Ecto neural progenitor cell (in vitro differentiated cells): ENCODE measurements at places on chromosomes 7 and 10.

GRCh38 chr7:134328900-134329299 is 12.2 kb upstream of the SLC35B4 start:
- no peak for DNase-seq

DNA sequence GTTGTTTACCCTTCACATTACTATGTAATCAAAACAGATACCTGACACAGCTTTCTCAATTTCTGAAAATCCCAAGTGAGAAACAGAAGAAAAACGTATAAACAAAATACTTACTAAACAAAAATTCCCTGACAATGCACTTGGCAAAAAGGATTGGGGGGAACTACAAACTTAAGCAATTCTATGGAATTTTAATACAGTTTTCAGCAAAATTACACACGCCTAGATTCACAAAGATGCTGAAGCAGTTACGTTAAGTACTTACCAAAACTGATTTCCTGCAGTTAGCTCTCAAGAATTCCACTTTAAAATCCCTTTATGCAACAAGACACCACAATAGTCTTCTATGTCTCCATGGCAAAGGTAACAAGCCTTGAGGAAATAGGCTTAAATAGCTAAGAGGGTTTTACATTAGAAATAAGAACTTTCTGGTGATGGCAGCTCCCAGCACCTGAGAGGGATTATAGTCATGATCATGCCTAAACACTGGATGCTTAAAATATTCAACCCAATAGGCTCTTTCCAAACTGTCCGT is 10.8 kb downstream of the TOMM7 start:
- no peak for DNase-seq

DNA sequence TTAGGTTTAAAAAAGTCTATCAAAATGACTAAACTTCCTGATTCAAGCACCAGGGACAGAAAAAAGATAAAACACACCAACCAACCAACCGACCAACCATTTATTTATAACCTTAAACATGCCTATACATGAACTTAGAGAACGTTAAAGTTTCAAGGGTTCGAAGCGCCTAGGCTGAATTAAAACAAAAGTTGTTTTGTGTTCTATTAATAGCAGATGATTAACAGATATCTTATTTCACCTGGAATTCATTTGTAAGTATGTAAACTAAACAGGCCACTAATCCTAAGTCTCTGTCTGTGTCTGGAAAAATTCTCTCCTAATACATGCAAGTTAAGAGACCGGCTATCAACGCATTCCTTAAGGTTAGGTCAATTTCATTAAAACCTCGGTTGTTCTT is 1.4 kb downstream of the BAIAP2L1 start:
- DNase-seq = no peak

DNA sequence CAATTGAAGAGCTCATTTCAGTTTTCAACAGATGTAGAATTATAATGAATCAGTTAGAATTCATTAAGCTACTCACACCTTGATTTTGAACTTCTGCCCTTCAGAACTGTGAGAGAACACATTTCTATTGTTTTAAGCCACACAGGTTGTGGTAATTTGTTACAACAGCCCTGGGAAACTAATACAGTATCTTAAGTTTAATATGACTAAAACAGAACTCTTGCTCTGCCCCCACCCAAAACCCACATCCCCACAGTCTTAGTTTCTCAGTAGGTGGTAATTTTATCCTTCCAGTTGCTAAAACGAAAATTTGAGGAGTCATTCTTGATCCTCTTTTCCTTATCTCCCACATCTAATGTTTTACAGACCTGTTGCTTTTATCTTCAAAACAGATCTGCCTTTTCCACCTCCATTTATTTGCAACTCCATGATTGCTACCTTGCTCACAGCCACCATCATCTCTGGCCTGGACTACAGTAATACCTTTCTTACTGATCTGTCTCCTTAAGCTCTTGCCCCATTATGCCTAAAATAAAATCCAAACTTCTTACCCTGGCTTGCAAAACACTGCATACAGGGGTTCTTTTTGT is 72.8 kb upstream of the NXPH1 start:
- DNase-seq = no peak

DNA sequence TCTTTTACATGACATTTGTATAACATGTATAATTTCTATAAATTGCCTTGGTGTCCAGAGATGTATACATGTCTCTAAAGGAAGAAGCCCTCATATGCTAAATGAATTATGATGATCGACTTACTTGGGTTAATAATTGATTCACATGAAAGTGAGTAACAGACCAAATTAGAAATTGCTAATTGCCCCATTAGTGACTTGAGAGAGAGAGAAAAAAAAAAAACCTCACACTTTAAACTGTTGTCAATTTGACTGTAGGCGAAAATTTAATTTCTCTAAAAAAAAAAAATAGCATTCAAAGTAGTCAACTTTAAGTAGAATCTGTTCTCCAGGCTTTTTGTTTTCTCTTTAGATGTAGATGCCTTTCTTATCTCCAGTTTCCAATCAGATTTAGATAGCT is 383.3 kb downstream of the SH2D4B start:
- DNase-seq = no peak

- DNase-seq = no peak
These were observed 2.8 kb downstream of the MOGAT3 start for GRCh38 chr7:101197991-101198390.

- DNase-seq = no peak
These were observed 52.7 kb upstream of the SLC29A3 start for GRCh38 chr10:71266147-71266917.

GRCh38 chr10:127090138-127090537 is 106.3 kb downstream of the INSYN2A start:
- no peak for DNase-seq

DNA sequence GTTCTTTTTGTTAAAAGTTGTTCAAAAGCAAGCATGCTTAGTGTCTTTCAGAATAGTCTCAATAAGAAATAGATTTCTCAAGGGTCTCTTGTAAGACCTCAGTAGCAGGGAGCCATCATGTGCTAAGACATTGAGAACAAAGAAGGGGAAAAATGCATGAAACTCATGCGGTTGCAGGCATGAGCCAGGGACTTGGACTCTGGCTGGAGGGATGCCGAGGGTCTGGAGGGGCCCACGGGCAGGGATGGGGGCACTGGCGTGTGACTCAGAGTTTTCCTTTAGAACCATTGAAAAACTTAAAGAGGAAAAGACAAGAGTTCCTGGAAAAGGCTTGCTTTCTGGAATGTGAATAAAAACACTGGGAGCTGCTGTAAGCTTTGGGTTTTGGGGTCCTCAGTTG is 253.3 kb downstream of the CCDC3 start:
- no peak for DNase-seq

DNA sequence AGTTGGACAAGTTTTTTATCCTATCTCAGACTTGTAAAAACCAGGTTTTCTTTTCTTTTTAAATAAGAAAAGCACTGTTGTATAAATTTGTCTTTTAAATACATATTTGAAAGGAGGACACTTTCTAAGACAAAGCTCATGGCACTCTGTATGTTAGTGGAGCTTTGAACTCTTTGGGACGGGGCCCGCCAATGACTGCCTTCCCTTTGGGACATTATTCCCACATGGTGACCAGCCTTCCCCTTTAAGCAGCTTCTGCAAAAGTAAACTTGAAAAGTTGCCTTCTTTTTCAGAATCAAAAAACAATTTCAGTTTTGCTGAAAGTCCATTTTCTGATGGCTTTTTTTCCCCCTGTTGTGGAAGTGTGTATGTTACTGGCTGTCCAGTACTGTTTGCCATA is 1.8 kb downstream of the CUX1 start:
- no peak for DNase-seq

DNA sequence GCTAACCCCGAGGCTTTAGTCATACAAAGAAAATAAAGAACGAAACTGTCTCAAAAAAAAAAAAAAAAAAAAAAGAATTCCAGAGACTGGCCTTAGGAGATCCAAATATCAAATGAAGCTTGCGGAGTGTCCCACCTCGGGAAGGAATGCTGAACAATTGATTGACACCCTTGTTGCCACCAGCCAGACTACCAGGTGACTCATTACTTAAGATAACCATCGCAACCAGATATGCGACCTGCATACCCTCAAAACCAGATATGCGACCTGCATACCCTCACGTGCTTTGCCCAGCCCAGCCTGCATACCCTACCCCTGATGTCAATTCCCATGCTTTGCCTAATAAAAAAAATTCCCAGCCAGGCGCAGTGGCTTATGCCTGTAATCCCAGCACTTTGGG is 2.7 kb upstream of the PRKRIP1 start:
- DNase-seq = peak; percentile 42

DNA sequence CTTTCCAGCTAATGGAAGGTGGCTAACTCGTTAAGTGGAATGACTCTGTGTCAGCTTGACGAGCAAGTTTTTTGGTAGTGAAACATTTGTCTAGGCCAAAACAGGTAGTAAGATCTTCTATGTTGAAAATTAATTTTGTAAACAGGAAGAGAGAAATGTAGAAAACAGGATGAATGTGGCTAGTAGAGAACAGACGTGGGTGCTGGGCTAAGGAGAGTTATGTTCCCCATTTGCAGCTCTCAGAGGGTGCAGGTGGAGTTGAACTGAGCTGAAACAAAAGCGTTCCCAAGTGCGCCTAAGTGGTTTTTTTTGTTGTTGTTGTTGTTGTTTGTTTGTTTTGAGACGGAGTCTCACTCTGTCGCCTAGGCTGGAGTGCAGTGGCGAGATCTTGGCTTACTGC is 59.5 kb upstream of the SRPK2 start:
- no peak for DNase-seq

GRCh38 chr7:26525398-26526264 is 234.0 kb downstream of the SNX10 start:
- no peak for DNase-seq

GRCh38 chr7:135744938-135745702 is 3.5 kb downstream of the FAM180A start:
- DNase-seq = no peak

- DNase-seq = no peak
These were observed 41.8 kb upstream of the SEMA3A start for GRCh38 chr7:84236398-84236797.

GRCh38 chr7:85564861-85565260 is 378.0 kb upstream of the SEMA3D start:
- DNase-seq = no peak

- peak; percentile 77 for DNase-seq
These were observed 42.1 kb downstream of the CYP26A1 start for GRCh38 chr10:93115661-93116383.

GRCh38 chr7:47415318-47416212 is 166.3 kb downstream of the TNS3 start:
- DNase-seq = no peak

DNA sequence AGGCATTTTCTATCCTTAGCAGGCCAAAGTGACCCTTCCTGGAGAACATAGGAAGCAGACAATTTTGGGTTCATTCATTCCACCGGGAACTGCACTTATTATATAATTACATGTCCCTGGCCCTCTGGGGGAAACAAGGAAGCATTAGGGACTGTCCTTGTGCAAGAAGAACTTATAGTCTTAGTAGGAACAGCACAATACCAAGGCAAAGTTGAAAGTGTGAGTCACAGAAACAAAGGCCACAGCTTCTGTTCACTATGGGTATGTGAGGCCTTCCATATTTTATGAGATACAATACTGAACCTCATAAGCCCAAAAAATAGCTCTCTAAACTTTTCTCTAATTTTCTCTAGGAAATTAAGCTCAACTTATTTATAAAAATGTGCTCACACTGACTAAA is 18.4 kb upstream of the AKR1B10 start:
- DNase-seq = no peak

- DNase-seq = no peak
These were observed 12.3 kb downstream of the DDIT4 start for GRCh38 chr10:72285972-72286521.

GRCh38 chr7:142188846-142189245 is 69.0 kb downstream of the PRSS58 start:
- DNase-seq = no peak

DNA sequence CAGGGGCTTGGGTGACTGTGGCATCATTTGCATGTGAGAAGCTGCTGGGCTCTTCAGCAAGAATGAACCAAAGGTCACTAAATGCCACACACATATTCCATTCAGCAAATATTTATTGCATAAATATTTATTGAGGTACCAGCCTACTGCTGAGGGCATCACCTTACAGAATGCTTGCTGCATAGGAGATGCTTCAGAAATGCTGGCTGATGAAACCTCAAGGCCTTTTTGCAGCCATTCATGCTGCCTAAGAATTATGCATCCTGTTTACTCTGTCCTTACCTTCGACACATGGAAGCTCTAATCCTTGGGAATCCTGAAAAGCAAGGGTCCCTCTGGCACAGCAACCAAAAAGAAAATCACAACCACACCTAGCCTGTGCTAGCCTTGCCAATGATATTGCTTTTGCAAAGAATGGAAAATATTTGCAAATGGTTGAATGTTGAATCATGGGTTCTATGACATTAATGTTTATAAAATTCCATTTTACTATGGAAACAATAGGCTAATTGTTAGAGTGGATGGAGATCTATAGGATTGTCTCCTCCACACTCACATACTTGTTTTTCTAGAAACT is 79.6 kb downstream of the PCGF5 start:
- no peak for DNase-seq

- peak; percentile 86 for DNase-seq
These were observed 23.4 kb upstream of the DPYSL4 start for GRCh38 chr10:132163278-132163765.

DNA sequence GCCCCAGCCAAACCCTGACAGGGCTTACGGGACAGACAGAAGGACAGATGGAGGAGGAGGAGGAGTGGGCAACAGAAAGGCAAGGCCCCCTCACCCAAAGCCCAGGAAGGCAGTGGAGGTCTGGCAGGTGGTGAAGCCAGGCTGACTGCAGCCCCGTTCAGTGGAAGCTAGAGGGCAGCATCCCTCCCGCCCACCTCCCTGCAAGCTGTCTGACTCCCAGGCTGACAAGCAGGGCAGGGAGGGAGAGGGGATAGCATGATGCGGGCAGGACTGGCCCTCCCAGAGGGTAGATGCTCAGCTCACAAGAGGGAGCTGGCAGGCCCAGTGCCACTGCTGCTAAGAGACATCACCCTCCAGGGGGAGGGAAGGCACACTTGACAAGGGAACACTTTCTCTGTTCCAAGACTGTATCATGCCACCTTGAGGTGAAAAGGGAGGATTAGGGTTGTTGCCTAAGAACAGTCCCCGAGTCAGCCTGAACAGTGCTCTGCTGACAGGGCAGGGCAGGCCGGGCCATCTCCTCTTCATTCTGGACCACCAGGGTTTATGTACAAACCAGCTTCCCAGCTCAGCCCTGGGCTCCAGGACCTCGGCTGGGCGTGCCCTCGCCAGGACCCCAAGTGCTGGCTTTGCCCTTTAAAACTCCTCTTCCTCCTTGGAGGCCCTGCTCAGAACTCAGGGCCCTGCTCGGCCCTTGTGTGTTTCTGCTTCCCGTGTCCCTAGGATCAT is 61.8 kb downstream of the RASGEF1A start:
- DNase-seq = peak; percentile 80

- DNase-seq = no peak
These were observed 23.6 kb downstream of the NOBOX start for GRCh38 chr7:144379776-144380384.
